ENCODE measurements at places on chromosomes 12 and 14.
A peak's percentile ranks its signal among the peaks of the same experiment; 100 is the strongest.

GRCh38 chr14:86364634-86365033, 834.7 kb downstream of the FLRT2 start:
- H3K4me3 ChIP-seq, result no peak overlapping the region
- H3K27ac ChIP-seq, result no peak overlapping the region
- H3K4me1 ChIP-seq, result no peaks in the 10 kb centered on the region
- DNase-seq, result no peak
- H3K27me3 ChIP-seq, result no peaks in the 10 kb centered on the region

- H3K4me3 ChIP-seq, result no peak overlapping the region
- no peaks in the 10 kb centered on the region for H3K27me3 ChIP-seq
- H3K36me3 ChIP-seq, result no peaks in the 10 kb centered on the region
- H3K4me1 ChIP-seq, result peaks cover 20% of the 10 kb centered on the region
- H3K27ac ChIP-seq, result peak overlapping the region; percentile 65
Measured at GRCh38 chr14:61102549-61103466, 121.8 kb downstream of the SLC38A6 start.

DNA sequence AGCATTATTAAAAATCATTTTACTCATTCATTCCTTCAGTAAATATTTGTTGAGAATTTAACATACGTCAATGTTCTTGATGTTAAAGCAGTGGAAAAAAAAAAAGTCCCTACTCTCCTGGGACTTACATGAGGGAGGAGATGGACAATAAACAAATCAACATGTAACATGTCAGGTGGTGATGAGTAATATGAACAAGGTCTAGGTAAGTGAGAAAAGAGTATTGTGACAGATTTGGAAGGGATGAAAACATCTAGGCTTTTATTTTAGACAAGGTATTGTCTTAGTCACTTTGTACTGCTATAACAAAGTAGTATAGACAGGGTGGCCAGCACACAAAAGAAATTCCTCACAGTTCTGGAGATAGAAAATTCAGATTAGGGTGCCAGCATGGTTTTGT, 167.2 kb downstream of the FSCB start:
- no peak overlapping the region for H3K4me3 ChIP-seq
- no peaks in the 10 kb centered on the region for H3K27me3 ChIP-seq
- H3K27ac ChIP-seq, result no peak overlapping the region
- H3K36me3 ChIP-seq, result no peaks in the 10 kb centered on the region
- no peaks in the 10 kb centered on the region for H3K4me1 ChIP-seq

DNA sequence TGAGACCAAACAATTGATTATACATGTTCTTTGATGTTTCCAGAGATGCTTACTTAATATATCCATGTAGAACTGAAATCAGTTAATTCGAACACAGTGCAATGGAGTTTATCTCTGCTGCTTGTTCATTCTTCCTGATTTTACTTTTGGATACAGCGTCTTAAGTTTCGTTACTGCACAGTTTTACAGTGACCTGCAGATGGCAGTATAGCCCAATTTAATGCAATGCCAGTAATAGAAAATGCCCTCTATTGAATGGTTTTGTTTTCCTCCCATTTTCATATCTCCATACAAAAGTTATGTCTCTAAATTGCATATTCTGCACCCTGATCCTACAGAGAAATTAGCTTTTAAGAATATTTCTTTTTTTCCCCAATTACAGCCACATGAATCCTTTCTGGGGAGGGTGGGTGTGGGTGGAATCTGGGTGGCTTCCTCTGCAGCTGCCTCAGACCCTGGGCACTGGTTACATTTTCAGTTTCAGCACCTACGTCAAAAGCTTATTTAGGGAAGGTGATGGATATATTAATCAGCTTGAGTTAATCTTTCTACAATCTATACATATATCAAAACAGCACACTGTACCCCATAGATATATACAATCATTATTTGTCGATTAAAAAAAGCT, 101.1 kb upstream of the DCD start:
- peaks cover 19% of the 10 kb centered on the region for H3K27me3 ChIP-seq
- peak overlapping the region; percentile 44 for H3K4me3 ChIP-seq
- peaks cover 4% of the 10 kb centered on the region for H3K36me3 ChIP-seq
- H3K27ac ChIP-seq, result no peak overlapping the region
- H3K4me1 ChIP-seq, result peaks cover 22% of the 10 kb centered on the region

DNA sequence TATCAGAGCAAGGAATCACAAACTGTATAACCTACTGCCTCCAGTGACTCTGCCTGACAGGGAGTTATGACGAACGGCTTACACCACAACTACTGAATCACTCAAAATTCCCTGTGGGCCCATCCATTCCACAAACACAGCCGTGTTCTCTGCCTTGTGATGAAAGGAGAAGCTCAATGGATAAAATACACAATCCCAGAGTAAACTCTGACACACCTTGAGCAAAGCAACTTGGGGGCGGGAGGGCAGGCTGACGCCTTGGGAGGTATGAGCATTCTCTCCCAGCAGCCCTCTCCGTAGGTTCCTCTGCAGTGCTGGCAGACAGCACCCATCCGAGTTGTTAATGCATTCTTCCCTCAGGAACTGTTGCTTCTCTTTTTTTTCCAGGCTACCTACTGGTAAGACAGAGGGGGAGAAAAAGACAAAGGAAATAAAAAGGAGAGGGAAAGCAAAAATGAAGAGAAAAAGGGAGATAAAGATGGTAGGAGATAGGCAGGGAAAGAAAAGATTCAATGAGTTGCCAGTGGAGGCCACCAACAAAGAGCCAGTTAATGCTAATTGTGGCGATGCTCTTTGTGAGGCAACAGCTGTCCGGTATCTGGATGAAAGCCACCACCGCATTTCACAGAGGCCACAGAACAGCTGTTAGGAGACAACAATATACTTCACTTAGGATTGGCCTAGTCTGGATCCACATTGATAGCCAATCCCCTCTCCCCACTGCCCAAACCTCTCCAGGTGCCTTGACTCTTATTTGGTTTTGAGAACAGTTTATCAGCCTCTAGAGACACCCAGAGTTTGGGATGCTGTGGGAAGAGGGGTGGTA, 4.7 kb upstream of the DIO2 start:
- no peak for DNase-seq
- H3K4me3 ChIP-seq, result no peak overlapping the region
- H3K27me3 ChIP-seq, result peaks cover 3% of the 10 kb centered on the region
- H3K27ac ChIP-seq, result no peak overlapping the region

- H3K4me1 ChIP-seq, result no peaks in the 10 kb centered on the region
- peaks cover 22% of the 10 kb centered on the region for H3K27me3 ChIP-seq
- no peaks in the 10 kb centered on the region for H3K36me3 ChIP-seq
- H3K27ac ChIP-seq, result no peak overlapping the region
Measured at GRCh38 chr12:107990325-107990724, 138.8 kb upstream of the WSCD2 start.

- H3K27ac ChIP-seq, result peak overlapping the region; percentile 86
- H3K36me3 ChIP-seq, result no peaks in the 10 kb centered on the region
- peak; percentile 54 for DNase-seq
- peaks cover 34% of the 10 kb centered on the region for H3K4me1 ChIP-seq
- H3K27me3 ChIP-seq, result no peaks in the 10 kb centered on the region
- H3K4me3 ChIP-seq, result peak overlapping the region; percentile 36
Measured at GRCh38 chr14:35332517-35333263, 40.5 kb downstream of the PSMA6 start.

DNA sequence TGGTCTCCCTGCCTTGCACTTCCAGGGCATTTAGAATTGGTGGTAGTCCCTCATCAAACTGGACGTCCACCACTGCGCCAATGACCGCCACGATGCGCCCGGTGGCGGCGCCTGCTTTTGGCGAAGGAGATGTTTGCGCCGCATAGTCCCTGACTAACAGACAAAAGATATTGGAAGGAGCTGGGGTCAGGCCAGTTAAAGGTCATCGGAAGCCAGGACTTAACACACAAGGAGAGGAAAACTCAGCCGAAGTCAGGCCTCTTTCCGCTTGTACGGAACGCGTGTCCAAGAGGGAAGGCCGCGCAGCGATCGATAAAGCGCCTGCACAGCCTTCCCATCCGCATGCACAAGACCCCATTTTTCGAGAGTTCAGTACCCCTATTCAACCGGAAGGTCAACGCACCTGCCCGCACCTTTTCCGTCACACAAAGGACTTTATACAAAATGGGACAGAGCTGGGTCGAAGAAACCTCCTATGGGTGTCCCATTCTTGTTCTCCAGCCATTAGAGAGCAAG, 525 bp downstream of the ATP5F1B start:
- peaks cover 37% of the 10 kb centered on the region for H3K36me3 ChIP-seq
- H3K27ac ChIP-seq, result peak overlapping the region; percentile 96
- no peak for DNase-seq
- H3K27me3 ChIP-seq, result no peaks in the 10 kb centered on the region
- peaks cover 37% of the 10 kb centered on the region for H3K4me1 ChIP-seq

DNA sequence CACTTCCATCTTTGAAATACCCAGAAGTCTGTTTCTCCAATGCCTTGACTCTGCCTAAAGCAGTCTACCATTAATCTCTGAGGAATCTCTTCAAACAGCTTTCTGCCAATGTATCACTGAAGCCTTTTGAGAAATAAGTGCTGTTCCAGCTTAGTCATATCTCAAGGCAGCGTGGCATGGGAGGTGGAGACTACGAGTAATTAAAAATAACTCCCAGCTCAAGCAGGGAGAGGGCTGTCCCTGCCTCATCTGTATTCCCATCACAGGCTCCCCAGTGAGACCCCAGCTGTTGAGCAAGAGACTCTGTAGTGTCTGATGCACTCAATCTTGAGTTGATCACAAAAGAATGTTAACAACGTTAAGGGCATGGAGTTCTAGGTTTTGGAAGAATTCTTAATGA, 700.6 kb downstream of the DIO2 start:
- H3K27me3 ChIP-seq, result no peaks in the 10 kb centered on the region
- no peaks in the 10 kb centered on the region for H3K36me3 ChIP-seq
- no peaks in the 10 kb centered on the region for H3K4me1 ChIP-seq
- no peak overlapping the region for H3K4me3 ChIP-seq

DNA sequence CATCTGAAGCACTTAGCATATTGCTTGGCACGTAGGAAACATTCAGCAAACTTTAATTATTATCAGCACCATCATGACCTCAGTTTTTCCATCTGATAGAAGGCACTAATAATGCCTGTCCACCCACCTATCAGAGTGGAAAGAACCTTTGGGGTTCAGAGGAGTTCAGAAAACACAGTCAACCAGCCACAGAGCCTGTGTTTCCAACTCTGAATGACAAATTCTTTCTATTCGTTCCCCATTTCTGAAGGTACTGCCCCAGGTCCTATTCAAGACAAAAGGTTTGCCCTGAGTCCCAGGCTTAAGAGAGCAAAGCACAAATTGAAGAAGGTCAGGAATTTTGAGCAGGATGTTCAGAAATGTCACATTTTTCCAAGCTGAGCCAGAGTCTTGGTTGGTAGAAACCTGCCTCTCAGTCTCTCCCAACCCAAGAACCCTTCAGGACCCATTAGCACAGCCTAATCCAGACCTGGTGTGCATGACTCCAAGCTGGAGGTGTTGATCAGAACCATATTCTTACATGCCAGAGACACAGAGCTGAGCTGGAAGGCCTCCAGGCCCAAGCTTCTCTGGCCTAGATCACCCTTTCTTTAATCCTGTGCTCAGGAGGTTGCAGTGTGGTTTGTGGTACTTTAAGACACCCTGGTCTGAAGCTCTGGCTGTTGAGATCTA, 114.4 kb downstream of the TBX5 start:
- H3K27me3 ChIP-seq, result no peaks in the 10 kb centered on the region
- no peak overlapping the region for H3K27ac ChIP-seq
- H3K4me1 ChIP-seq, result no peaks in the 10 kb centered on the region
- DNase-seq, result no peak
- H3K4me3 ChIP-seq, result no peak overlapping the region
- H3K36me3 ChIP-seq, result no peaks in the 10 kb centered on the region

DNA sequence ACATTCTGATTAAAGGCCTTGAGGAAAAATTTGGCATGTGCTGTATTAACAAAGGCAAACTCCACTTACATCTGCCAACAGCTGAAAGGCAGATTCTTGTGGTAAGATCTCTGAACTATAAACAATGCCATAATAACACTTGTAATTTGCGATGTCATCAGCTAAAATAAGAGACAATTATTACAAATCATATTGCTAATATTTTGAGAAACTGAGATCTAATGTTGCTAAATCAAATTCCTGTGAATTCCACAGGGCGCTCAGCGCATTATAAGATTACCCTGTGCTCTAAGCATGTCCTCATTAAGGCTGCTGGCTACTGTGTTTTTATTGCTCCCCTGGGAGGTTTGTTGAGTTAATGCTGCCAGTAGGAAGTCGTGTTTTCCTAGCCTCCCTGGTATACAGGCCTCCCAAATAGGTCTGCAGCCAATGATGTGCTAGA, 244.8 kb downstream of the DACT1 start:
- no peaks in the 10 kb centered on the region for H3K4me1 ChIP-seq
- peaks cover 2% of the 10 kb centered on the region for H3K27me3 ChIP-seq
- no peak overlapping the region for H3K4me3 ChIP-seq

DNA sequence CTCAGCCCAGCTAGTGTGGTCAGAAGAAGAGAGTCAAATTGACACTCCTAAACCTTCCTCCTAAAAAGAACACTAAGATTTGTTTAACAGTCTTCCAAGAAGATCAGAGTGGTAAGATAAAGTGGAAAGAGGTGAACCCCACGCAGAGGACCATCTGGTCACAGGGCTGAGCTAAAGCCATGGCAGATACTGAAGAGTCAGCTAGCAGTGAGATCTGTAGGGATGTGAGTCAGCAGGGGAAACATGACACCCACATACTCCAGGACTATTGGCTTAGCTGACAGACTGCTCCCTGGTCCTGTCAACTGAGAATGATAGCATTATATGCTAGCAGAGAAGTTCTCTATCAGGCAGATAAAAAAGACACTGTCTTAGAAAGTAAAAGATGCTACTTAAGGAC, 269.4 kb upstream of the ALG10 start:
- H3K36me3 ChIP-seq, result no peaks in the 10 kb centered on the region
- H3K27me3 ChIP-seq, result no peaks in the 10 kb centered on the region
- no peak overlapping the region for H3K4me3 ChIP-seq
- no peak overlapping the region for H3K27ac ChIP-seq
- no peak for DNase-seq
- H3K4me1 ChIP-seq, result no peaks in the 10 kb centered on the region

GRCh38 chr14:75373616-75374015, 54.2 kb upstream of the JDP2 start:
- H3K36me3 ChIP-seq, result no peaks in the 10 kb centered on the region
- DNase-seq, result no peak
- H3K4me3 ChIP-seq, result no peak overlapping the region
- H3K4me1 ChIP-seq, result no peaks in the 10 kb centered on the region
- H3K27me3 ChIP-seq, result peaks cover 11% of the 10 kb centered on the region
- H3K27ac ChIP-seq, result no peak overlapping the region

GRCh38 chr12:119176267-119177055, 2.3 kb upstream of the HSPB8 start:
- no peaks in the 10 kb centered on the region for H3K36me3 ChIP-seq
- H3K4me1 ChIP-seq, result no peaks in the 10 kb centered on the region
- H3K27ac ChIP-seq, result no peak overlapping the region
- no peak for DNase-seq
- H3K27me3 ChIP-seq, result no peaks in the 10 kb centered on the region
- H3K4me3 ChIP-seq, result no peak overlapping the region

- peaks cover 2% of the 10 kb centered on the region for H3K36me3 ChIP-seq
- peak overlapping the region; percentile 87 for H3K27ac ChIP-seq
- peaks cover 30% of the 10 kb centered on the region for H3K4me1 ChIP-seq
Measured at GRCh38 chr12:53046655-53047220, 3.1 kb upstream of the TNS2 start.

GRCh38 chr14:81655423-81656314, 122.0 kb upstream of the SEL1L start:
- no peak overlapping the region for H3K4me3 ChIP-seq
- DNase-seq, result no peak
- H3K27me3 ChIP-seq, result peaks cover 2% of the 10 kb centered on the region
- H3K36me3 ChIP-seq, result no peaks in the 10 kb centered on the region
- no peak overlapping the region for H3K27ac ChIP-seq

All from activated CD4-positive, alpha-beta T cell treated with anti-CD3 and anti-CD28 coated beads, Interleukin-2, amount 10 ng/mL, durations not matched to agents 7 days and 5 days (primary cell).